ENCODE measurements at places on chromosomes 1 and 21.

- no peak for DNase-seq
Observed at GRCh38 chr1:12556368-12556930, 61.6 kb downstream of the DHRS3 start.

- DNase-seq, result no peak
Observed at GRCh38 chr21:43306391-43306790, 120.5 kb downstream of the SIK1 start.

- no peak for DNase-seq
Observed at GRCh38 chr1:26078286-26079177, 11.1 kb upstream of the TRIM63 start.

- no peak for DNase-seq
Observed at GRCh38 chr21:24217151-24217550, 1390.1 kb downstream of the MRPL39 start.

- DNase-seq, result no peak
Observed at GRCh38 chr1:111234866-111235265, 7.4 kb downstream of the CHI3L2 start.

DNA sequence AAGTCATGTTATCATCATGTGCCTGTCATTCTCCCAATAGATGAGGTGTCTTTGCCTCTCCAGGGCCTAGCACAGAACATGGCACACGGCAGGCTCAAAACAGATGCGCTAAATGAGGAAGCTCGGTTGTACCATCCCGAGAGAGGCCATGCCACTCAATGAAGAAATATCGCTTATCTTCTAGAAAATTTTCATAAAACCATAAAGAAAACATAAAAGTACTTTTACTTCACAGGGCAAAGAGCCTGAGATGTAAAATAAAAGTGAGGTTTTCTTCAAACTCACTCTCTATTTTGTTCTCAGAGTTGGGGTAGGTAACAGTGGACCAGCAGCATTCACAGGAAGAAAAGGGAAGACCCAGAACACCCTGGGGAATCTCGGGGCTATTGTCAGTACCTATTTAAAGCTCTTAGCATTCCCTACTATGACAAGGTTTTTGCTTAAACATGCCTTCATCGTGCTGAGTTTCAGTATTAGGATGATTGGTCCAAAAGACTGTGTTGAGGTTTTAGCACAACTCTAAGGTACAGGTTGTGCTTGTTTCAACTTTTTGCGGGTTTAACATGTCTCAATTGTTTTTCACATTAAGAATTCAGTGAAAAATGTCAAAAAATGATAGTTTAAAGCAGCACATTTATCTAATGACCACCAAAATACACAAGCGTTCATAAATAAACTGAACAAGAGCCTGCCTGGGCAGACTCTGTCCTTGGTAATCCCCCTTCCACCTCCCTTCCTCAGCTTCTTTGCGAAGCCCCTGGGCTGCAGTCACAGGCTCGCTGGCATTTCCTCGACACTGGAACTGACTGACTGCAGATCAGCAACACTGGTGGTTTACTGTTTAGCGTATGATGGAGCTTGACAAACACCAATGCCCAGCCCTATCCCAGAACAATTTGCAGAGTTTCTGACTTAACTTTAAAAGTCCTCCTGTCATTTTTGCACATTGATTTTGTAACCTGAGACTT, 55.6 kb downstream of the COQ8A start:
- no peak for DNase-seq

- DNase-seq, result no peak
Observed at GRCh38 chr21:46145159-46145839, 10.1 kb downstream of the FTCD start.

DNA sequence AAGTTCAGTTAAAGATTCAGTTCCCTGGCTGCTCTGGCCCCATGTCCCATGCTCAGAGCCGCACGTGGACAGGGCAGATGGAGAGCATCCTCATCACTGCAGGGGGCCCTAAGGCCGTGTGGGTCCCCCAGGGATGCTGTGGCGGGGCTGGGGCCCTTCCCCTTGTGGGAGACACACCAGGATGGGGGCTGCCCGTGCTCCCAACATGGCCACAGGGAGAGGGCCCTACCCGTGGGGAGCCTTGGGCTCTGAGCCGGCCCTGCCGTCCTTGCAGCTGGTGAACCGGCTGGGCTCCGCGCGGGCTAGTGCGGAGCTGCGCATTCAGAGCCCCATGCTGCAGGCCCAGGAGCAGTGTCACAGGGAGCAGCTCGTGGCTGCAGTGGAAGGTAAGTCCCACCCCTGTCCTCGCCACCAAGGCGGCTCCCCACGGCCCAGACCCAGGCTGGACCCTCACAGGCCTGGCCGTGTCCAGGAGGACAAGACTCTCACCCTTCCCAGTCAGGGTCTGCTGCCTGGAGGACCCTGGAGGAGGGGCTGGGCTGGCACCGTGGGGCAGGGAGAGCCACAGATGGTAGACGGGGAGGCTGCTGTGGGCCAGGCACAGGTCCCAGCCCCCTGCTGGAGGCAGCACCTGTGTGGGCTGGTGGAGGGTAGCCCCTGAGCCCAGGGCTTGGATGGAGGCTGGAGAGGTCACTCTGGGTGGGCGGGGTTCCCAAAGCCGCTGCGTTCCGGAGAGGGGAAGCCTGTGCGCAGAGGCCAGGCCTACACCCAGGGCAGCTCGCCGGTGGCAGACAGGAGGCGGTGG, 53.8 kb downstream of the TRIM11 start:
- no peak for DNase-seq

DNA sequence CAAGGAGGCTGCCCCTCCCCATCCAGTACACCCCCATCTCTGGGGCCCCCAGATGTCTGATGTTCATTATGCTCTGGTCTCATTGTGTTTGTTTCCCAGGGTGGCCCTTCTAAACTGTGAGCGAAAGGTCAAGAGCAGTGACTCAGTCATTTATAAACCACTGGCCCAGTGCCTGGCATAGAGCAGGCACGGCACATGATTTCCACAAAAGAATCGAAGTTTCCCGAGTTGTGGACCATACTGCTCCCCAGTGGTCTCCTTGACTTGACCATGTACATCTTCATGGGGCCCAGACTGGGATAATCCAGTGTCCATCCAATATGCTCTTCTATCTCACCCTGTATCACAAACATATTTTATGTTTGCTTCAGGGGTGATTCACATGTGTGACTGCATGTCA, 153.3 kb downstream of the NR5A2 start:
- no peak for DNase-seq

GRCh38 chr21:27636656-27637055, 669.8 kb upstream of the ADAMTS5 start:
- no peak for DNase-seq

GRCh38 chr1:234507626-234508387, 28.8 kb upstream of the TARBP1 start:
- no peak for DNase-seq

DNA sequence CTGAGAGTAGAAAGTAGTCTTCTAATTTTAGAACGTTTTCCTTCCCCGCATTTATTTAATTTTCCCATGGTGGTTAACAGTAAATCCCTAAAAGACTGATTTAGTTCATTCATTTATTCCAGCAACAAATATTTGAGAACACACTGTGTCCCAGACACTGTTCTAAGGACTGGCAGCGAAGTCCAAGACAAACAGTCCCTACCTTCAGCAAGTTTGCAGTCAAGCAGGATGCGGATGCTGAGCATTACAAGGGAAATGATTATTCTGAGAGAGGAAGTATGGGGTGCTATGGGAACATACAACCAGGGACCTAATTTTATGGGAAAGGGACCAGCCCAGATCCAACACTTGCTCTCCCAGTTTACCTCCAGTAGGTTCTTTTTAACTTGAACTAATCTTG, 1.2 kb upstream of the C1orf74 start:
- no peak for DNase-seq

DNA sequence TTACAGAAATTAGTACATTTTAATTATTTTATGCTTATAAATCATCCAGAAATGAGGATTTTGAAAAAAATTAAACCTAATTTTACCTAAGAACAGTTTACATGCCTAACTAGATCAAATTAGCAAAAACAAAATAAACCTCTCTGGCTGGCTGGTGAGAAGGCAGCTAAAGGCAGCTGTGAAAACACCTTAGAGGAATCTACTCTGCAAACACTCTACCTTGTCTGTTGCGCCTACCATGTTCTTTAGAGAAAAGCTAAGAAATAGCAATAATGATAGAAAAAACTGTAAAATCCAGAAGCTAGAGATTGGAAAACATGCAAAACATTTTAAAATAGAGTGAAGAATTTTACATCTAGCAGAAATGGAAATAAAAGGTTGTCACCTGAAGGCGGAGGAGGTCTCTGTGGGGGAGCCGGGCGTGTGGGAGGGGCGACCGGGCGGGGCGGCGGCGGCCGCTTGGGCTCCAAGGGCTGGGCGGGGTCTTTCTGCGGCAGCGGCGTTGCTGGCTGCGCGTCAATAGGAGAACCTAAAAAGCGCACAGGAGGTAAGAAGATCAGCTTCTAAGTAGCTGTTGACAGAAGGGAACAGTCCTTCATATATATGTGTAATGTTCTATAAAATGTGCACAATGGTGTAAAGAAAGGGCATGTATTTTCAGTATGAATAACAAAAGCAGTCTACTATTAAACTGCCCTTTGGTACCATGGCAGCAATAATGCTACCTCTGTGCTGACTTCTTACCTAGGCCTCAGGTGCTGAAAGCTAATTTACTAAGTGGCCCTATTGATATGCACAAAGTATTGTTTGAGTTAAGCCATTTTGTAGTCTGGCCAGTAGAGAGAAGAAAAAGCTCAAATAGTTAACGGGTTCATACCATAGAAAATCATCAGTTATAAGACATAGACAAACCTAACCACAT, 33.3 kb upstream of the CFAP298 start:
- no peak for DNase-seq

- no peak for DNase-seq
Observed at GRCh38 chr1:70317087-70317486, 37.4 kb downstream of the ANKRD13C start.

DNA sequence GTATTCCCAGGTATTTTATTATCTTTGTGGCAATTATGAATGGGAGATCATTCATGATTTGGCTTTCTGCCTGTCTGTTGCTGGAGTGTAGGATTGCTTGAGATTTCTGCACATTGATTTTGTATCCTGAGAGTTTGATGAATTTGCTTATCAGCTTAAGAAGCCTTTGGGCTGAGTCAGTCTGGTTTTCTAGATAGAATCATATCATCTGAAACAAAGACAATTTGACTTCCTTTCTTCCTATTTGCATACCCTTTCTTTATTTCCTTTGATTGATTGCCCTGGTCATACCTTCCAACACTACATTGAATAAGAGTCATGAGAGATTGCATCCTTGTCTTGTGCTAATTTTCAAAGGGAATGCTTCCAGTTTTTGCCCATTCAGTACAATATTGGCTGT, 8.0 kb downstream of the OR2L3 start:
- no peak for DNase-seq

DNA sequence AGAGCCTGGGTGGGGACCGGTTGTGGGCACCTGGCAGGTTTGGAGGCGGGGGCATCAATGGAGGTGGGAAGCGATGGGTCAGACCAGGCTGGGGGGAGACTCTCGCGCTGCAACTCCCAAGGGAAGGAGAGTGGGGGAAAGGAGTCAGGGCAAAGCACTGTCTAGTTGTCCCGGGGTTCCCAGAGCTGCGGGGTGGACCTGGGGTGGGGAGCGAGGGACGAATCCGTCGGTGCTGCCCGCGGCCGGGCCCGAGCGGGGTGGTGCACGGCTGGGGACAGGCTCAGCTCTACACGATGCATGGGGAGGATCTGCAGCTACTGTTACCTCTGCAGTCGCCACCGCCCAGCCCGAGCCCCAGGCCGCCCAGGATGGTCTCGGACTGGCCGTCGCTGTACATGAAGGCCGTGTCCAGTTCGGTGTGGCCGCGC, 427 bp downstream of the AKR7A2 start:
- DNase-seq, result no peak

All from stimulated activated CD8-positive, alpha-beta memory T cell treated with anti-CD3 and anti-CD28 coated beads, Interleukin-7, amount 100 ng/mL, for 4 hours (primary cell).